ENCODE measurements at places on chromosomes 5 and 9. TPM values are rescaled to one million over a fixed set of nuclear protein-coding genes. Genes with fewer than 3 reads are reported as not detected.

- H3K4me3 ChIP-seq: no peak overlapping the region
- no peaks in the 10 kb centered on the region for H3K27me3 ChIP-seq
- DNase-seq: peak; percentile 39
- no peak overlapping the region for H3K27ac ChIP-seq
These were observed 19.4 kb downstream of the GARNL3 start for GRCh38 chr9:127283917-127284497.

Gene LOX
- 0.23 TPM for total RNA-seq

Gene SLC36A2
- not detected for total RNA-seq

- H3K36me3 ChIP-seq: no peaks in the 10 kb centered on the region
- peaks cover 18% of the 10 kb centered on the region for H3K4me1 ChIP-seq
- H3K4me3 ChIP-seq: peak overlapping the region; percentile 20
- DNase-seq: peak; percentile 65
- H3K27ac ChIP-seq: peak overlapping the region; percentile 62
These were observed 394.0 kb downstream of the CETN3 start for GRCh38 chr5:90015584-90016018.

- no peak overlapping the region for H3K4me3 ChIP-seq
- H3K27me3 ChIP-seq: no peaks in the 10 kb centered on the region
- no peaks in the 10 kb centered on the region for H3K36me3 ChIP-seq
These were observed 247.9 kb downstream of the NFIB start for GRCh38 chr9:14066032-14066431.

GRCh38 chr5:79955941-79956670, 35.0 kb downstream of the MTX3 start:
- H3K36me3 ChIP-seq: no peaks in the 10 kb centered on the region
- H3K27me3 ChIP-seq: no peaks in the 10 kb centered on the region
- H3K27ac ChIP-seq: no peak overlapping the region
- H3K4me1 ChIP-seq: peaks cover 28% of the 10 kb centered on the region
- no peak overlapping the region for H3K4me3 ChIP-seq
- DNase-seq: peak; percentile 84

- no peaks in the 10 kb centered on the region for H3K36me3 ChIP-seq
- no peak overlapping the region for H3K4me3 ChIP-seq
- H3K27ac ChIP-seq: no peak overlapping the region
- H3K27me3 ChIP-seq: no peaks in the 10 kb centered on the region
These were observed 164.7 kb upstream of the PTGER4 start for GRCh38 chr5:40514976-40515375.

GRCh38 chr9:16345902-16346301, 524.6 kb downstream of the BNC2 start:
- H3K4me3 ChIP-seq: no peak overlapping the region
- DNase-seq: no peak
- H3K4me1 ChIP-seq: peaks cover 16% of the 10 kb centered on the region

DNA sequence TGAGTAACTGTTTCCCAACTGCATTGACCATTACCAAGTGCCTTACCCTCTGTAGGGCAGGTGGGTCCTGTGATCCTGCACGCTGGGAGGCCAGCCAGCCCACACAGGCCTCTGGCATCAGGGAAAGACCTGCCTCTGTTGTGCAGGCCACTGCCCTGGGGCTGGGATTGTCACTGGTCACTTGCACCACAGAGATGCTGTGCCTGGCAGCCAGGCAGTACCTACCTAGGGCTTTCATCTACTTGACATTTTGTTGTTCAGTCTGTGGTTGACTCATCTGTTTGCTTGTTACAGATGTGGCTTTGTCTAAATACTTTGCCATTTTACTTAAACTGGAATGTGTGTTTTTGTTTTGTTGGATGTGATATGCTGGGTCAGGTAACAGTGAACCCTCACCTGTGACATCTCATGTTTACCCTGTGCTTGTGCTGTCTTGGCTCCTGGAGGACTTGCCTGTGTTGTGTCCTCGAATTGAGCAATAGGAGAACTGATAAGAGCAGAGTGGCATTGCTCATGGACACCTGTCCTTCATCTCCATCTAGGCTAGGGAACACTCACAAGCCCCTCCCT, 32.8 kb downstream of the SECISBP2 start:
- DNase-seq: no peak
- H3K4me3 ChIP-seq: no peak overlapping the region
- H3K27me3 ChIP-seq: no peaks in the 10 kb centered on the region
- H3K36me3 ChIP-seq: no peaks in the 10 kb centered on the region

DNA sequence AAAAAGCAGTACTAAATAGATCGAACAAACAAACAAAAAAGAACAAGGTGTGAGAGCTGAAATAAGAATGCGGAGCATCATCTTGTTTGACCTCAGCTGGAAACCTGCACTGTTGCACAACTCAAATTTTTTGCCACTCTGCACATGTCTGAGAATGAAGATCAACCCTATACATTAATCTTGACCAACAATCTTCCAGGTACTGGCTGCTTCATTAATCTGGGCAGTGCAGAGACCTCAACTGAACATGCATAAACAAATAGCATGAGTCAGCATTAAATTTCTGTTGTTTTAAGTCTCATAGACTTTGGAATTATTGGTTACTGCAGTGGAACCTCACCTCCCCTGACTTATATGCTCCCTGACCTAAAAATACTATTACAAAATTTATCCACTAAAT, 114.6 kb upstream of the FTMT start:
- H3K27me3 ChIP-seq: no peaks in the 10 kb centered on the region
- no peak overlapping the region for H3K4me3 ChIP-seq

Gene CORO2A
- 2.8 TPM for total RNA-seq

GRCh38 chr5:137236252-137236651, 262.9 kb downstream of the SPOCK1 start:
- H3K4me1 ChIP-seq: peaks cover 54% of the 10 kb centered on the region
- H3K27ac ChIP-seq: peak overlapping the region; percentile 93
- H3K36me3 ChIP-seq: no peaks in the 10 kb centered on the region
- DNase-seq: no peak
- H3K4me3 ChIP-seq: no peak overlapping the region

GRCh38 chr9:111412280-111412679, 71.9 kb downstream of the ECPAS start:
- H3K36me3 ChIP-seq: peaks cover 61% of the 10 kb centered on the region
- no peaks in the 10 kb centered on the region for H3K4me1 ChIP-seq
- H3K27ac ChIP-seq: no peak overlapping the region
- no peak for DNase-seq
- no peaks in the 10 kb centered on the region for H3K27me3 ChIP-seq
- no peak overlapping the region for H3K4me3 ChIP-seq

Gene TNC
- total RNA-seq: 71.0 TPM

Gene FOXD4L3
- not detected for total RNA-seq

DNA sequence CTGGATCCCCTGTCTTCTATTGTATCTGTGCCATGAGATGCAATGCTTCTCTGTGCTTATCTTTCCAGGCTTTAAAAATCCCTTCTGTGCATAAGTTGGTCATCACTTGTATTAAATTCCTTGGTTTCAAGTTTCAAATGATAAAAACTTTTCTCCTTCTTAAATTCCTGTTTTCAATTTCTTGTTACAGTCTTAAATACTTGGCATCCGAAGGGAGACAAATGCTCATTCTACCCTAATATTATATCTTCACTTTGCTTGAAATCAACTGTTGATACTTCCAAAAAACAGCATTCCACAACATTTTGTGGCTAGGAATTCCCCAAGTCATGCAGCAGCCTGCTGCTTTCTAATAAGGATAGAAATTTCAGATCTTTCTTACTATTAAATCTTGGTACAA, 413.2 kb upstream of the ACTBL2 start:
- DNase-seq: no peak
- H3K27me3 ChIP-seq: no peaks in the 10 kb centered on the region
- H3K4me1 ChIP-seq: no peaks in the 10 kb centered on the region
- no peak overlapping the region for H3K4me3 ChIP-seq

Gene SKIC3
- 37.6 TPM for total RNA-seq

GRCh38 chr9:108634672-108635462, 220.9 kb downstream of the ACTL7B start:
- DNase-seq: peak; percentile 31
- no peak overlapping the region for H3K27ac ChIP-seq
- no peak overlapping the region for H3K4me3 ChIP-seq
- no peaks in the 10 kb centered on the region for H3K36me3 ChIP-seq
- H3K4me1 ChIP-seq: no peaks in the 10 kb centered on the region

DNA sequence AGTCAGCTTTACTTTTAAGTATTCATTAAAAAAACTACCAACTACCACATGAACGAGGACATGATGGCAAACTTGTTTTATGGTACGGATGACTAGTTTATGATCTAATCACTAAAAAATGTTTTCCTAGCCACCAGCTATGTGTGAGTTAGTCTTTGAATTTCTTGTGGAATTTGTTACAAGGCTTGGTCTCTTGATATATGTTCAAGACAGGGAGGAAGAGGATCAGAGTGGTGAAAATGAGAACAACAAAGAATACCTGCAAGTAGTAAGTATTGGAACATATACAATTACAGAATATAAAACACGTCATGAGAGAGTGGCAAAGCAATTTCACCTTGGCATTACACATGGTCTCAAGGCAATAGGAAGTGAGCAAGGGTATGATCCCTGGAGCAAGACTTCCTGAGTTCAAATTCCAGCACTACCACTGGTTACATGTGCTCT, 548.6 kb upstream of the TLE4 start:
- no peaks in the 10 kb centered on the region for H3K27me3 ChIP-seq
- H3K27ac ChIP-seq: peak overlapping the region; percentile 90
- DNase-seq: peak; percentile 92
- no peaks in the 10 kb centered on the region for H3K36me3 ChIP-seq
- H3K4me3 ChIP-seq: no peak overlapping the region

Gene SV2C
- not detected for total RNA-seq

DNA sequence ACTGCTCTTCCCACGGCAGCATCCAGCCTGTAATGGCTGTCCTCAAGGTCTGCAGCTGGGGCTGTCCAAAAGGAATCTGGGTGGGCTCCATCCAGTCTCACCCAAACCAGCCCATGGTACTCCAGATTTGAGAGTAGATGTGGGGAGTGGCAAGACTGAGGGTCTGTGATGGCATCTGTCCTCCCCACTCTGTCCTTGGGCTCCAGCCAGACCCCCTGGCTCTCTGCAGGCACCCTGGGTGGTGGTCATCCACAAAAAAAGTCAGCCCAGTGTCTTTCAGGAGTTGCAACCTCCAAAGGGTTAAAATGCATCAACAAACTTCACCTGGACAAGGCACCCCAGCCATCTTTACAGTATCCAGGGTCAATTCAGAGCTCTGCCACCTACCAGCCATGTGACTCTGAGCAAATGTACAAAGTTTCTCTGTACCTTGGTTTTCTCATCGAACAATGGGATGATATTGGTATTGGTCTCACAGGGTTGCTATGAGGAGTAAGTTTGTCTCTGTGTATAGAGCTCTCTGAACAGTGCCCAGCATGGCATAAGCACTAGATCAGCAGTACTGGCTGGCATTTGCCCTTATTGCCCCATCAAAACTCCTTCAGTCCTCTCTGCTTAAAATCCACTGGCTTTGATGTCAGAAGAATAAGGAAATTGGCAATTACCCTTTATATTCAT, 7.3 kb upstream of the S1PR3 start:
- DNase-seq: no peak
- no peak overlapping the region for H3K4me3 ChIP-seq

Gene BARX1
- total RNA-seq: not detected

- no peaks in the 10 kb centered on the region for H3K4me1 ChIP-seq
- no peak for DNase-seq
- H3K27ac ChIP-seq: no peak overlapping the region
- peaks cover 8% of the 10 kb centered on the region for H3K36me3 ChIP-seq
These were observed 15.3 kb upstream of the AJM1 start for GRCh38 chr9:136826703-136827582.

- H3K27ac ChIP-seq: no peak overlapping the region
- no peaks in the 10 kb centered on the region for H3K4me1 ChIP-seq
- peaks cover 73% of the 10 kb centered on the region for H3K27me3 ChIP-seq
- no peaks in the 10 kb centered on the region for H3K36me3 ChIP-seq
- no peak for DNase-seq
These were observed 46.9 kb downstream of the ADAMTS2 start for GRCh38 chr5:179298181-179298993.

- DNase-seq: no peak
- H3K27ac ChIP-seq: no peak overlapping the region
- no peaks in the 10 kb centered on the region for H3K4me1 ChIP-seq
- no peak overlapping the region for H3K4me3 ChIP-seq
- H3K36me3 ChIP-seq: no peaks in the 10 kb centered on the region
These were observed 134.0 kb downstream of the IRX1 start for GRCh38 chr5:3729631-3730030.

- no peaks in the 10 kb centered on the region for H3K36me3 ChIP-seq
- no peak overlapping the region for H3K4me3 ChIP-seq
These were observed 12.2 kb downstream of the MEGF9 start for GRCh38 chr9:120702075-120702474.

Gene SMIM33
- not detected for total RNA-seq

GRCh38 chr9:111474385-111474784, 9.8 kb downstream of the ECPAS start:
- H3K4me3 ChIP-seq: no peak overlapping the region
- no peak overlapping the region for H3K27ac ChIP-seq
- H3K27me3 ChIP-seq: no peaks in the 10 kb centered on the region
- no peaks in the 10 kb centered on the region for H3K4me1 ChIP-seq
- no peak for DNase-seq

Gene CATSPER3
- 0.40 TPM for total RNA-seq

DNA sequence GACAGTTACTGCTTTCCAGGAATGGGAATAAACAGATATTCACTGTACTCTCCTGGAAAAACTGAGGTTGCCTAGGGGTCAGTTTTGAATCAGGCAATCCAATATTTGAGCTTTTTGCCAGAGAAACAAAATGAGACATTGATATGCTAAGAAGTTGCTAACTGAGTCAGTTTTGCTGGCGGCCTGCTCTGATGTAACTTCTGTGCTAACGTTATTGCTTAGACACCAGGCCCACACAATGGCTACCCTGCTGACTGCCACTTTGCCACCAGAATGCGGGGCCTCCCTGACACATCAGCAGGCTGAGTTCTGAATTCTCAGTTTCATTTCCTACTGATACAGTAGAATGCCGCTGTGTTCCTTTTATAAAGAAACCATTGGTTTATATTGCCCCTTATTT, 18.2 kb upstream of the ZNF618 start:
- no peaks in the 10 kb centered on the region for H3K36me3 ChIP-seq
- peaks cover 5% of the 10 kb centered on the region for H3K27me3 ChIP-seq
- no peak overlapping the region for H3K27ac ChIP-seq
- no peak overlapping the region for H3K4me3 ChIP-seq

- peak; percentile 78 for DNase-seq
- peaks cover 25% of the 10 kb centered on the region for H3K4me1 ChIP-seq
- peak within 1 kb of the TSS; percentile 86 for H3K4me3 ChIP-seq
- peak within 1 kb of the TSS; percentile 92 for H3K27ac ChIP-seq
- no peaks in the 10 kb centered on the region for H3K36me3 ChIP-seq
These were observed at the start of gene LURAP1L for GRCh38 chr9:12774861-12775678. LURAP1L (plus strand) TSS chr9:12775020; CDS start chr9:12775716, 696 bp downstream.

- H3K4me3 ChIP-seq: no peak overlapping the region
- no peaks in the 10 kb centered on the region for H3K36me3 ChIP-seq
- H3K4me1 ChIP-seq: no peaks in the 10 kb centered on the region
- no peaks in the 10 kb centered on the region for H3K27me3 ChIP-seq
- no peak for DNase-seq
These were observed 57.8 kb downstream of the BARX1 start for GRCh38 chr9:93897075-93897970.

GRCh38 chr5:180046656-180047055, 24.9 kb downstream of the RNF130 start:
- H3K36me3 ChIP-seq: no peaks in the 10 kb centered on the region
- no peak for DNase-seq
- no peaks in the 10 kb centered on the region for H3K4me1 ChIP-seq
- H3K4me3 ChIP-seq: no peak overlapping the region
- no peaks in the 10 kb centered on the region for H3K27me3 ChIP-seq

Gene RFESD
- total RNA-seq: 0.36 TPM

Gene TNPO1
- total RNA-seq: 197 TPM
